Activated CD8-positive, alpha-beta memory T cell treated with anti-CD3 and anti-CD28 coated beads for 1 hour (primary cell): ENCODE measurements at places on chromosomes 3 and 15.

DNA sequence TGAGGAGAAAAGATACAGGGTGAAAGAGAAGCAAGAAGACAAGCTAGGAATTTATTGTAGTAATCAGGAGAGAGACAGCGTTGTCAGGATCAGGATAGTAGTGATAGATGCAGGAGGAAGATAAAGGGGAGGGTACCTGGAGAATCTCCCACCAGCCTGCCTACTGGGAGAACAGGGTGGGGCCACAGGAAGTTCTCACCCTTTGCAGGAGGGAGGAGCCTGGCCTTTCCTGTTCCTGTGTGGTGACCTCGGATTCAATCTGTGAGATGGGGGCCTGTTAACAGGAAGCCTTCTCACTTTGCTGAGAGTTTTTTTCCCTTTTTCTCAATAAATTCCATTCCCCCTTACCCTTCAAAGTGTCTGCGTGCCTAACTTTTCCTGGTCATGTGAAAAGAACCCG, 37.6 kb downstream of the GMPS start:
- DNase-seq = no peak

- DNase-seq = no peak
Observed at GRCh38 chr3:11717301-11717700, 73.6 kb upstream of the VGLL4 start.

- no peak for DNase-seq
Observed at GRCh38 chr3:111012388-111013248, 59.0 kb upstream of the NECTIN3 start.

GRCh38 chr3:33037471-33037870, 59.5 kb downstream of the GLB1 start:
- DNase-seq = no peak

DNA sequence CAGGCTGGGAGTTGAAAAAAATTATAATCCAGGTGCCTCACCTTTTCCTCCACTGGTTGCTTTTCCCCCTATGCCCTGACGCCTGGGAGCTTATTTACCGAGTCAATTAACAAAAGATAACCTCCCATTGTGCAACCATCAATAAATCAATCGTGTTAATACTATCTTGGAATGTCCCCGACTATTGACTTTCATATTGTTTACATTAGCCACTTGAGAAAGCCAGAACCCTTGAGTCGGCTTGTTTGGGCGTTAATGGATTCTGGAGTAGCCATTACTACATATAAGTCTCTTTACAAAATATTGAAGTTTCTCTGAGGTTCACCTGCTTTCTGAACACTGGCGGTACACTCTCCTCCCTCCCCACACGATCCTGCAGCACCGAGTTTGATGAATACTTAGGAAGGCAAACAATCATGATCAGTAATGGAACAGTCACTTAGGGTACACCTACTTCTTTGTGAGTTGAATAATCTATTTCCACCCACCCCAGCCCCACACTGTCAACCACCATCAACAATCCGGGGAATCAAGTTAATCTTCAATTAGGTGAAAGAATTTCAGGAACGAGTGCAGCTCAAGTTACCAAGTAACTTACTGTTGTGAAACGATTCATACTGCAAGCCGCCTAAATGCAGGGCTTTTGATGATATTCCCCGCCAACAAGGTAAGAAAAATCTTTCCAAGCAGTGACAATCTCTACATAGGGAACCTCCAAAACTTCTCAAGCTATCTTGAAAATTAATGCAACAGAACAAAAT, 159.3 kb upstream of the NR2F2 start:
- DNase-seq = no peak

DNA sequence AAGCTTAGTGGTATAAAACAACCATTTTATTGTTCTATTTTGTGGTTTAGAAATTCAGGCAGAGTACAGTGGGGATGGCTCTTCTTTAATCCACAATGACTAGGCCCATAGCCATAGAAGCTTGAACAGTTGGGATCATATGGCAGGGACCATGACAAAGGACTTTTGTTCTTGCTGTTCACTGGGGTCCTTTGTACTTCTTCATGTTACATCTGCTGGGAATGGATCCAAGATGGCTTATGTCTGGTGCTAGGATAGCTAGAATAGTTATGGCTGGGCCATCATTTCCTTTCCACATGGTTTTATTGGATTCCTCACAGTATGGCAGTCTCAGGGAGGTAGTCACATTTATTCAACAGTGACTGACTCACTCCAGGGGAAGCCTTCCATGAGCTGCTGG, 427.9 kb upstream of the AGTR1 start:
- no peak for DNase-seq

DNA sequence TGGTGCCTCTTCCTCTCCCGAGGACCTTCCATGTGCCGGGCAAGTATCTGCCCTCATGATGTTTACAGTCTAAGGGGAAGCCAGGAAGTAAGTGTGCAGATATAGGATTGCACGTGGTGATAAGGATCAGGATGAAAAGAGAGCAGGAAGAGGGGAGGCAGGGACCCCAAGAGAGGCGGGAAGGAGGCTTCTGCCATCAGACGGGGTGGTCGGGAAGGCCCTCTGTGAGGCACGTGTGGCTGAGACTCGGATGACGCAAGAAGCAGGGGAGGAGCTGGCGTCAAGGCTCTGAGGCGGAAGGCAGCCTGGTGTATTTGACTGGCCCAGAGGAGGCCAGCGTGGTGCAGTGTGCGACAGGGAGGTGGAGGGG, 762 bp upstream of the IQSEC1 start:
- no peak for DNase-seq

GRCh38 chr15:83194528-83194927, 13.1 kb downstream of the HDGFL3 start:
- no peak for DNase-seq

- no peak for DNase-seq
Observed at GRCh38 chr15:25251700-25252390, 187.0 kb downstream of the UBE3A start.

DNA sequence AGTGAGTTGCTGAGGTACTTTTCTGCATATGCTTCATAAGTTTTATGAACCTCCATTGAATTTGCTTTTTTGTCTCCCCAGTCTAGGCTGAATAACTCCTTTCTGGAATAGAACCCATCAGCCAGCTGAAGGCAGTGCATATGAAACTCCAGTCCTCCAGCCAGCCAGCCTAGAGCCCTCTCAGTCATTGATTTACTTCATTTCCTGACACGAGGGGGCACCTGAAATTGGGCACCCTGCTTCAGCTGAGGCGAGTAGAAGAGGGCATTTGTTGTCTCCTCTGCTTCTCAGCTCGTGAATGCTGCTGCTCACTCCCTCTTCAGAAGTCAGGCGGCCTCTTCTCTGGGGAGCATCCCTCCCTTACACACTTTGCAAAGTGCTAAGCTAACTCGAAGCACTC, 32.5 kb downstream of the CHST2 start:
- no peak for DNase-seq

- DNase-seq = no peak
Observed at GRCh38 chr3:187305881-187306280, 14.3 kb upstream of the MASP1 start.

- DNase-seq = no peak
Observed at GRCh38 chr15:28885630-28886430, at the start of gene APBA2. TSS of gene APBA2 (plus strand) at chr15:28885974. CDS start at chr15:29053885, 167,911 bp downstream.

GRCh38 chr15:53530761-53531160, 228.7 kb downstream of the WDR72 start:
- no peak for DNase-seq

- no peak for DNase-seq
Observed at GRCh38 chr3:146156095-146156494, 4.9 kb downstream of the PLOD2 start.
